Activated CD4-positive, alpha-beta T cell treated with anti-CD3 and anti-CD28 coated beads, Interleukin-2, amount 10 ng/mL, durations not matched to agents 7 days and 5 days (primary cell): ENCODE measurements at places on chromosomes 16 and 17. TPM values are rescaled to one million over a fixed set of nuclear protein-coding genes. Genes with fewer than 3 reads are reported as not detected.

- H3K4me3 ChIP-seq = peak overlapping the region; percentile 71
- H3K36me3 ChIP-seq = no peaks in the 10 kb centered on the region
- no peak for DNase-seq
- H3K4me1 ChIP-seq = peaks cover 39% of the 10 kb centered on the region
- peak overlapping the region; percentile 58 for H3K27ac ChIP-seq
Measured at GRCh38 chr17:47694581-47695428, 844 bp downstream of the TBKBP1 start.

DNA sequence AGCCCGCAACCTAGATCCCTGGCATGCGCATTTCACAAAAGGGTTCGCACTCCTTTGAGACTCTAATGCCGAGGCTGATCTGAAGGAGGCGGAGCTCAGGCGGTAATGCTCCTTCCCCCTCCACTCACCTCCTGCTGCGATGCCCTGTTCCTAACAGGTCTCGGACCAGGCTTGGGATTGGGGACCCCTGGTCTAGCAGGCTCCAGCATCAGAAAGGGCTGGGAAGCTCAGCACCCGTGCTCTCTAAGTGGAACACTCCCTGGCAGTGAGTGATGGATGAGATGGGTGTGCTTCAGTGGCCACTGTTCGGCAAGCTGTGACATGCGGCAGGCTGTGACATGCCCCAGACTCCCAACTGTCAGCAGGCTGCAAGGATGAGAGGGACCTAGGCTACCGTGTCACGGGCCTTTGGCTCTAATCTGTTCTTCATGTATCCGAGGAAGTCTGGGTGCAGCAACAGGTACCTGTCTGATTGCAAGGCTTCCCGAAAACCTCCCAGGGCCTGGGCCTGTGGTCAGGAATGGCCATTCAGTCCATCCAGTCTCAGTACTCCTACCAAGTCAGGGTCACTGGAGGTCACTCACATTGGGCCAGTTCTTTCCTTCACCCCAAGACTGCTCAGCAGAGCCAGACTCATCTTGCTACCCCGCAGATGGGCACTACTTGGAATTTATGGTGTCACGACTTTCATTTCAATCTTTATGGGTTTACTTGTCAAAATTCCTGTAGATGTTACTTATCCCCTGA is 1.3 kb upstream of the ST6GALNAC2 start:
- no peak for DNase-seq
- no peak overlapping the region for H3K27ac ChIP-seq
- peaks cover 9% of the 10 kb centered on the region for H3K4me1 ChIP-seq
- peaks cover 2% of the 10 kb centered on the region for H3K36me3 ChIP-seq
- no peak overlapping the region for H3K4me3 ChIP-seq
- H3K27me3 ChIP-seq = peaks cover 63% of the 10 kb centered on the region

DNA sequence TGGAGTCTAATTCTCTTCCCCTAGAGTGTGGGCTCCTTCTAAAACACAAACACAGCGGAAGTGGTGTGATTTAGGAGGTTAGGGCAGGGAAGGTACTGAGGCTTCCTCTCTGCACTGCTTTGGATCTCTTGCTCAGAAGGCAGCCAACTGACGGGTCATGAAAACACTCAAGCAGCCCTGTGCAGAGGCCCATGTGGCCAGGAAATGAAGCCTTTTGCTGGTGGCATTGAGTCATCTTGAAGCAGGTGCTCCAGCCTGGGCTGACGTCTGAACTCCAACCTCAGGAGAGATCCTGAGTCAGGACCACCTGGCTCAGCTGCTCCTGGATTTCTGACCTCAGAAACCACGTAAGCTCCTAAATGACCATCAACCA is 72.9 kb downstream of the MRM1 start:
- H3K36me3 ChIP-seq = peaks cover 3% of the 10 kb centered on the region
- H3K4me3 ChIP-seq = peak overlapping the region; percentile 61
- H3K4me1 ChIP-seq = peaks cover 59% of the 10 kb centered on the region
- peaks cover 1% of the 10 kb centered on the region for H3K27me3 ChIP-seq
- peak overlapping the region; percentile 94 for H3K27ac ChIP-seq

Gene EFCAB13
- total RNA-seq = 3.5 TPM

DNA sequence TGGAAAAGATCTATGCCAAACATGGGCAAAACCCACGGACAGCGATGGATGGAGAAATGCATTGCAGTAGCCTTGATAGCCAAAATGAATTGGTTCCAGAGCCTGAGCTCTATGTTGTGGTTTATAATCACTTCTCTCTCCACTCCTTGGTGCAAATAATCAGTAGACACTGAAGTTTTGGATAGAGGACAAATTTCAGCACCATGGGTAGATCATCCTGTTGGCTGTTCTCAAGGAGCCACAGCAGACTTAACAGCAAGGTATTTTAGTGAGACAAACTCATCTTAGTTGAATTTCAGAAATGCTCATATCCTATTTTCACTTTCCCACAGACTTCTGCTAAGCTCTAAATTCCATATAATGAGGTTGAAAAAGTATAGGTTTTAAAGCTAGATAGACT is 88.3 kb upstream of the CCL1 start:
- no peak overlapping the region for H3K27ac ChIP-seq
- H3K36me3 ChIP-seq = no peaks in the 10 kb centered on the region
- no peaks in the 10 kb centered on the region for H3K4me1 ChIP-seq
- no peak for DNase-seq
- H3K27me3 ChIP-seq = peaks cover 40% of the 10 kb centered on the region

- H3K4me1 ChIP-seq = peaks cover 55% of the 10 kb centered on the region
- H3K4me3 ChIP-seq = peak overlapping the region; percentile 94
- no peak for DNase-seq
- H3K27me3 ChIP-seq = no peaks in the 10 kb centered on the region
- peak overlapping the region; percentile 93 for H3K27ac ChIP-seq
- peaks cover 37% of the 10 kb centered on the region for H3K36me3 ChIP-seq
Measured at GRCh38 chr17:30821871-30822723, 2.4 kb downstream of the CRLF3 start.

DNA sequence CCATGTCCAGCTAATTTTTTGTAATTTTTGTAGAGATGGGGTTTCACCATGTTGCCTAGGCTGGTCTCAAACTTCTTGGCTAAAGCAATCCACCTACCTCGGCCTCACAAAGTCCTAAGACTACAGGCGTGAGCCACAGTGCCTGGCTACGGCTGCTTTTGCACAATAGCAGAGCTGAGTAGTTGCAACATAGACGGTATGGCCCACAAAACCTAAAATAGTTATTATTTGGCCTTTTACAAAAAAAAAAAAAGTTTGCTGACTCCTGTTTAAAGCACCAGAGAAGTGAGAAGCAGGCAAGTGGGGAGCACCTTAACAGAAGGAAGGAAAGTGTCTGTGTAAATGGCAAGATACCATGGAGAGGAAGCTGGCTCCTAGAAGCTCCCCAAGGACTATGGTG is 5.3 kb upstream of the HSF5 start:
- no peak overlapping the region for H3K27ac ChIP-seq
- no peak for DNase-seq
- peaks cover 14% of the 10 kb centered on the region for H3K4me1 ChIP-seq
- H3K27me3 ChIP-seq = no peaks in the 10 kb centered on the region
- peaks cover 73% of the 10 kb centered on the region for H3K36me3 ChIP-seq

DNA sequence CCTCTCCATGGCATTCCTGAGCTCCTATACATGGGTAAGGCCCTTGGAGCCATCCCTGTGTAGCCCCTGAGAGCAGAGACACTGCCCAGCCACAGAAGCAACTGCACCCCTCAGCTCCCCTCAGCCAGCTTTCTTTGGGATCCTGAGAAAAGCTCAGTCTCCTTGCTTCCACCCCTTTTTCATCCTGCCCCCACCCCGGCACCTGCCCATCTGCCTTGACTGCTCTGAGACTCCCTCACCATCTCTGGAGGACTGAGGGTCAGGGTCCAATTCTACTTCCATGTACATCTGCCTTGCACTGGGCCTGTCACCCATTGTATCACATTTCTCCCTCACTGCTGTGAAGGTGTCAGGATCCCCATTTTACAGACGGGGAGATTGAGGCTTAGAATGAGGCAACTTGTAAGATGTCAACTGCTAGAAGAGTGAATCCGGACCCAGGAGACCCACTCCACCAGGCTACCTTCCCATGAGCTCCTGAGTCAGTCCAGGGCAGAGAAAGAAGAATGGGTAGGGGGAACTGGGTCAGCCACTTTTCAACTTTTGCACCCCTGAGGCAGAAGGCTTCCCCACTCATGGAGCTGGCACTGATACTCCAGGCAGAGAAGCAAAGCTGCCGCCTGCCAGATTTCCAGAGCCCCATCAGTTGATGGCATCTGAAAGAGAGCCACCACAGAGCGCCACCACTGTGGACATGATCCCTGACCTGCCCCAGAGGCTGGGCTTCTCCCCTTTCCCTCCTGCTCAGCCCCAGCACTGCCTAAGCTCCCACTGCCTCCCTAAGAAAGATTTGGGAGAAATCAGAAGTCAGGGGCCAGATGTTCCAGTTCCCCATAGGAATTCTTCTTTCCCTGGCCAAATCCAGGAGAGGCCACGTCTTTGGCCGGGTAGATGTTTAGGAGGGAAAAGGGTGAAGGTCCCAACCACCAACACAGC is 135.4 kb downstream of the TMEM132E start:
- no peak for DNase-seq
- no peaks in the 10 kb centered on the region for H3K27me3 ChIP-seq
- no peaks in the 10 kb centered on the region for H3K36me3 ChIP-seq
- H3K27ac ChIP-seq = no peak overlapping the region
- no peaks in the 10 kb centered on the region for H3K4me1 ChIP-seq
